ENCODE measurements at places on chromosomes 7 and 10.

- DNase-seq, result no peak
Measured at GRCh38 chr10:76210211-76210610, 778.8 kb downstream of the LRMDA start.

DNA sequence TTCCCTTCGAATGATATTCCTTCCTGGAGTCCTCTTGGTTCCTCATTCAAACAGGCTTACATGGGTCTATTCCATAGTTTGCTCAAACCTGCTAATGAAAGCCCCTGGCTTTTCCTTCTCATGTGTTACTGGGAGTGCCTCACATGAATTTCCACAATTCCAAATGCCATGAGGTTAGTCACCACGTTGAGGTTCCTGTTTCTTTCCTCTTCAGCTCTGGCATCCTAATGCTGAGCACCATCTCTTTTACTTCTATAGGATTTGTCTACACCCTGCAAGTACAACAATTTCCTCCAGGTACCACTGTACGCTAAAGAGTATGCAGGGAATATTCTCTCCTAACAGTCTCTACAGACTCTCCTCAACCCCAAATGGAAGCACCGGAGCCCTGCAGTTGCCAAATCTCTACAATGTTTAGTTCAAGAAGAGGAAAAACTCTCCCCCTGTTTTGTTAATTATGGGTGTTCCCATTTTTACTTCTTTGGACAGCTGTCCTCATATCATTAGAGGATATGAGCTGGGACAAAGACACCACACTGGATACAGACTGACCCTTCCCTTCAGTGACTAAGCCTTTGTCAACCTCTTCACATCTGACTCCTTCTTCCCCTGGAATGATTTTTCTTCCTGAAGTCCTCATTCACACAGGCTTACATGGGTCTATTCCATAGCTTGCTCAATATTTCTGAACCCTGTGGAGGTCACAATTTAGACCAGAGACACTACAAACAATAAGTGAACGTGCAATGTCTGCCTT lies 145.8 kb upstream of the BET1 start:
- DNase-seq, result no peak

DNA sequence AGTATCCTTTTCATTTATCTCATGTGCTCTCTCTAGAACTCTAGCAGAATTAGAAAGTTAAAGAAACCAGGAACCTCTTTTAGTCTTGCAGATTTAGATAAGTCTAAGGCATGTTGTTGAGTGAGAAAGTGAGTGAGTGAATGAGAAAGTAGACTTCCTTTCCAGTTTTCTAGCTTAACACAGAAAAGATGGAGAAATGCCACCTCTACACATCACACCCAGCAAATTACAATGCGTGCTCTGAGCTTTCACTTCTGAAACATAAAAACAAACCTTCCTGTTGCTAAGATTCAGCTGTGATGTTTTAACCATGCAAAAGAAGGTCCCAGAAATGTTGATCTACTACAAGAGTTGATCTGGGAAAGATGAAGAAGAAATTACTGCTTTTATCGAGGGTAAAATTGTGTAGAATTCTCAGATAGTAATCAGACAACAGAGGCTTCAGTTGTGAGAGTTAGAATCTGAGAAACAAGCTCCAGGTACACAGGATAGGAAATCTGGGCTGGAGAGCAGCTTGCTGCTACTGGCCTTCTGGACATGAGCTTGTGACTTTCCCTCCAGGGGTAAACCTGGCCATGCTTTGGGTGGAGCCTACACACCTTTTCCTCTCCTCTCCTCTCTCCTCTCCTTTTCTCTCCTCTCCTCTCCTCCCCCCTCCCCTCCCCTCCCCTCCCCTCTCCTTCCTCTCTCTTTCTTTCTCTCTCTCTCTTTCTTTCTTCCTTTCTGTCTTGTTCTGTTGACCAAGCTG lies 4.6 kb downstream of the CYP3A5 start:
- no peak for DNase-seq

DNA sequence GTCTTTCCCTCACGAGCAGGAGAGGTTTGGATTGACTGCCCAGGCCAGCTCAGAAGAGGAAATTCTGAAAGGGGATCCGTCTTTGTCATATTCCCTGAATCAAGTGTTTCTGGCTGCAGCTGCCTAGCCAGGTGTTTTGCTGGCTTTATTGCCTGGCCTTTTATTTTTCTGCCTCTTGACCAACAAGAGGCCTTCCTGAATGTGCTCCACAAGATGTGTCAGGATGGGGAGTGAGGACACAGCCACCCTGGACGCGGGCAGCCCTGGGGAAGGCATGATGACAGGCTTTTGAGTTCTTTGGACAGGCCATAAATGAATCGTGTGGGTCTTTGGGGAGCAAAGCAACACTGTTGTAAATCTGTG lies 163.6 kb downstream of the CAMK1D start:
- DNase-seq, result no peak

GRCh38 chr7:43295429-43295828 lies 183.0 kb downstream of the HECW1 start:
- DNase-seq, result no peak

GRCh38 chr7:99031496-99031895 lies 112.4 kb downstream of the SMURF1 start:
- DNase-seq, result no peak

DNA sequence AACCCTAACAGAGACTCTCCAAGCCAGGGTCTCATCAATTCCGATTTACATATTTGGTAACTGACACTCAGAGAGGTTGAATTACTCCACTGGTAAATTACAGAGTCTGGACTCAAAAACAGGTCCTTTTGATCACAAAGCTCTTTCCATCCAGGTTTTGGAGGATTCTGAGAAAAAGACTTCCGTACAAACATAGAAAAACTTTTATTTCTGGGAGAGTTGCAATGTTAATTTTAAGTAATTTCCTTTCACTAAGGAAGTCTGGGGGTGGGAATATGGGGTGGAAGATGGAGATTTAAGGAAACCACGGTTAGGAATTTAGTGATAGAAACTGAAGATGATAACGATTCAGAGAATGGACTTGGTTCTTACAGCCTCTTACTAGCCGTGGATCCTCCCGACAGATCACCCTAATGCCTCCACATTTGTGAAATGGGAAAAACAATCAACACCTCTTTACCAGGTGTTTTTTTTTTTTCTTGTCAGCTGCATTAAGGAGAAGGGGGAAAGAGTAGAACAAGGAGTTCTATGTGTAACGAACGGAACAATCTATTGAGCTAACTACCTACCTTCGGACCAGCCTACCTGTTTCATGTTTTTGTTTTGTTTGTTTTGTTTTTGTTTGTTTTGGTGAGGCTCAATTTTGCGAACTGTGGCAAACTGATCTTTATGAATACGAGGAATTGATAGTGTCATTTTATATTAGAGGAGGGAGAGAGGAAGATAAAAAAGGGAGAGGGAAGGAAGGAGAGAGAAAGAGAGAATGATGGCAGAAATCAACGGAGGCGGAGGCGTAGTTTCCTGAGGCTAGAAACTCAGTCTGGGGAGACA lies 1.7 kb upstream of the RBM20 start:
- DNase-seq, result no peak

DNA sequence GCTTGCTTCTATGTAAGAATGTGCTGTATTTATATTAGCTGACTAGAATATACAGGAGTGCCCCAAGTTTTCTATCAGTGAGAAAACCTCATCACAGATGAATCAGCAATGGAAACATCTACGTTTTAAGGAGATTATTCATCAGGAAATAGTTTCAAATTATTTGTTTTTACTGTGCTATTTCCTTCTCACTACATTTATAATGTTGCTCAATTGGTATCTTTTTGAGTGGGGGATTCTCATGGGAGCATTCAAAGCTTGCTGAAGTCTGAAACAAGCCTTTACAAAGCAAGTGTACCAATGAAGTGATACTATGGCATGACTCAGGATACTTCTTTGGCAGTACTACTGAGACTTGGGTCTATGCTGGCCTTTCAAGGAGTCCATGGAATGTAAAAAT lies 191.1 kb upstream of the SLC26A5 start:
- DNase-seq, result no peak

- no peak for DNase-seq
Measured at GRCh38 chr7:41238851-41239331, 464.0 kb downstream of the INHBA start.

DNA sequence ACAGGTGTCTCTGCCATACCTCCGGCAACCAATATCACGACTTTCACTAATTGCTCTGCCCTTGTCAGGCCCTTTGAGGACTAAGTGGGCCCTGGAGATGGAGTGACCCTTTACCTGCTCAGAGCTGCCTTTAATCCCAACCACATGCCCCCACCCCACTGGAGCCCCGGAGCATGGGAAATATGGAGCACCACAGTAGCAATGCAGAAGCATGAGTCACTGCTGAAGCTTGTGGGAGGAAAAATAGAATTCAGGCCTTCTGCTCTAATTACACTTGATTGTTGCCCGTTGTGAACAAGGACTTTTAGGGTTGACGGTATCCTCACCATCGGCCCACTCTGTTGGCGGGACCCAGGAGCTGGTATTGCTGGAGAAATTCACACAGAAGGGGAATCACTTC lies 52.5 kb upstream of the FRMD4A start:
- DNase-seq, result no peak

- no peak for DNase-seq
Measured at GRCh38 chr7:2120841-2121830, 111.6 kb downstream of the MAD1L1 start.

GRCh38 chr7:18290865-18291264 lies 204.7 kb upstream of the HDAC9 start:
- DNase-seq, result no peak

DNA sequence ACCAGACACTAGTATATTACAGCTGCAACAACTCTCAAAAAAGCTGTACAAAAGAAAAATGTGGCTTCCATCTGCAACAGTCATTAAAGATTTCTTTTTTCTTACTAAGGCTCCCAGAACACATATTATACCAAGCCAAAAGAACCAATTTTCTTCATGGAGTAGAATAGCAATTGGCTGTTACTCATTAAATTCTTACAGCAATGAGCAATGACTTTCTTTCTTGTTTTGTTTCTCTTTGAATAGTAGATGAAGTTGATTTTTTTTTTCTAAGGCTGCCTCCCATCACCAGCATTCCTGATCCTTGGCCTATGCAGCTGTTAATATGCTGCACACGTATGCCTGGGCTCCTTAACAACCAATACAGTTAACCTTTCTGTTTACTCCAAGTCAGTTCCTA lies 36.6 kb upstream of the SPOCK2 start:
- DNase-seq, result no peak

DNA sequence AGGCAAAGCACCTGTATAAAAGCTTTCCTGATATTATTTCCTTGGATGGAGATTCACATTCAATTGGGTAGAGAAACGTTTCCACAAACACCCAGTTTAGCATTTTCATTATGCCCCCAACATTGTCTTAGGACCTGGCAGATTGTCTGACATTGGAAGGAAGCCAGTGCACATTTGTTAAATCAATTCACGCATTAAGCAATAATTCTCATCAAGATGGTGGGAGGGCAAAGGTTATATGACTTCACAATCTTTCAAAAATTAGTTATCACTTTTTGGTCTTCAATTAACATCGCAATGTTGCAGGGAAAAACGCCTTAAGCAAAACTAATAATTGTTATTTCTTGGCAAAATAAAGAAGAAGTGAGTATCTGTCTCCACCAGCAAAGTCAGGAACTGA lies 16.4 kb downstream of the OPALIN start:
- DNase-seq, result no peak

DNA sequence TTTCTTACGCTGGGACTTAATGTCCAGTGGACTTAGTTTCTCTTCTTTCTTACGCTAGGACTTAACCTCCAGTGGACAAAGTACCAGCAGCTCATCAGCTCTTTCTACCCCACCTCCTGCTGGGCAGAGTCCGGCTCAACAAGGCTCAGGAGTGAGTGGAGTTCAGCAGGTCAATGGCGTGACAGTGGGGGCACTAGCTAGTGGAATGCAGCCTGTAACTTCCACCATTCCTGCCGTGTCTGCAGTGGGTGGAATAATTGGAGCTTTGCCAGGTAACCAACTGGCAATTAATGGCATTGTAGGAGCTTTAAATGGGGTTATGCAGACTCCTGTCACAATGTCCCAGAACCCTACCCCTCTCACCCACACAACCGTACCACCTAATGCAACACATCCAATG lies 199.7 kb downstream of the MLLT10 start:
- DNase-seq, result no peak

DNA sequence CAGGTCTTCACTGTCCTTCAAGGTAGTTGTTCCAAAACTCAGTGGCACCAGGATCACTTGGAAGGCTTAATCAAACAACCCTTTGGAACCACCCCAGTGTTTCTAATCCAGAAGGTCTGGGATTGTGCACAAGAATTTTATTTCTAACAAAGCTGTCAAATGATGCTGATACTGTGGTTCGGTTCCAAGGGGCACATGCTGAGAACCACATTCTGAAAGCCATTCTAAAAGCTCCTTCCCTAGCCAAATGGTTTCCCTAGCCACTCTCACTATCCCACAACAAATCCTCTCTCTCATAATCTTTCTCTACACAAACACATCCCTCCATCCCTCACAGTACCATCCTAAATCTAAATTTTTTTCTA lies 52.1 kb downstream of the MACC1 start:
- DNase-seq, result no peak

GRCh38 chr7:48638041-48638440 lies 286.3 kb upstream of the CDC14C start:
- DNase-seq, result no peak

- DNase-seq, result no peak
Measured at GRCh38 chr7:50446542-50446960, 3.6 kb downstream of the FIGNL1 start.

GRCh38 chr10:97612386-97612785 lies 20.9 kb downstream of the MORN4 start:
- no peak for DNase-seq

DNA sequence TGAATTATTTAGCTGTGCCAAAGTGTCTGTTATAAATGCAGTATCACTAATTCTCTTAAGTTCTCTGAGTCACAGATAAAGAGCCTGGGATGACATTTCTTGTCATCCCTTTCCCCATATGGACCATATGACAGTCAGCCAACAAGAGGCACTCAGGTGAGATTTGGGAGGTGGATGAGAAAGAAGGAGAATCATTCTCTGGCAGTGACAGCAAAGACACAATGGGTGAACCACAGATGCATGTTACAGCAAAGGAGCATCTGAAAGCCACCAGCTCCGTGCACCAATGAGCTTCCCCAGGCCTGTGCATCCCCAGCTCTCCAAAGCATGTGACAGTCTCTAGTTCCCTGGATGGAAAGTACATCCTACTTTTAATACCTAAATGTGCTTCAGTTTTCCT lies 10.8 kb downstream of the GIMAP6 start:
- no peak for DNase-seq

DNA sequence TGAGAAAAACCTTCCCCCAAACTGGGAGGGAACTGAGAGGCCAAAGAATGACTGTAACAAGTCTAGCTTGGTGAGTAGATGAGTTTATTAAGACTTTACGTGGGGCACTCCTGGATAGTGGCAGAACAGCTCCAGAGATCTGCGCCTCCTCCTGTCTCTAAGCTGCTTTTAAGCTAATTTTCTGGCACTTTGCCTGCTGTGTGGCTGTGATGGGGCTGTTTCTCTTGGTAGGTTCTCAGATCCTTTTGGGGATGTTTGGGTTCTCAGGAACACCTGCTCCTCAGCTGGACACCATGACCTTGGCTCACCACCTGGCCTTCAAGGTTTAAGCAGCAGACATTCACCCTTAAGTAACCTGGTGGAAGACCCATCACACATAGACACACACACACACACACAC lies 68.3 kb downstream of the AKR1E2 start:
- DNase-seq, result no peak
